ENCODE measurements at places on chromosomes 3 and 15.

GRCh38 chr3:126256251-126256650 is 75.9 kb upstream of the ALDH1L1 start:
- DNase-seq = no peak

DNA sequence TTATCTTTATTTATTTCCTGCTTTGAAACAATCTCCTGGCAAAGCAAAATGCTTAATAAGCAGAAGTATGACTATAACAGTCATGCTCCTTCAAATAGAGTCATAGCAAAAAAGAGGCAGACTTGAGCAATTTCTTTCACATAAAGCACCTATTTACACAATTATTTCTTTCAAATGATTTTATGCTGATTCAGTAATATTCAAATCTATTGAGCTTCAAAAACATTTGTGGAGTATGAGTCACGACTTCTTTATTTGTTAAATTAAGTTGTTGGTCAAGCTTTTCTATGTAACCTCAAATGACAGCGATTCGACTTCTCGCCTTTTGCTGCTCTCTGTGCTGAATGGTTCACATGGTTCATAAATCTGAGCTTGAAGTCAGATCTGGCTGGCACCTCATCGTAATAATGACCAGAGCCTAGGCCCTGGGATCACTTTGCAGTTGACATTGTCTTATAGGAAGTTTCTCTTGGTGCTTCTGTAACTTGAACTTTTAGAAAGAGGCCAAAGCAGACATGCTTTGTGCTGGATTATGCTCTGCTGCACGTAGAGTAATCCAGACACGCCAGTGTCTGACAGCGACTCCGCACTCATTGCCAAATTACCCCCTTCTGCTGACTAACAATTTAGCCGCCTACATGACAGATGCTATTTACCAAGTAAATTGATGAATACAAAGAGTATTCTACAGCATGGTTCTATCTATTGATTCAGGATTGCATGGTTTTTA is 139.0 kb downstream of the MCTP2 start:
- DNase-seq = no peak

GRCh38 chr3:43684944-43685343 is 5.8 kb upstream of the ABHD5 start:
- DNase-seq = no peak

DNA sequence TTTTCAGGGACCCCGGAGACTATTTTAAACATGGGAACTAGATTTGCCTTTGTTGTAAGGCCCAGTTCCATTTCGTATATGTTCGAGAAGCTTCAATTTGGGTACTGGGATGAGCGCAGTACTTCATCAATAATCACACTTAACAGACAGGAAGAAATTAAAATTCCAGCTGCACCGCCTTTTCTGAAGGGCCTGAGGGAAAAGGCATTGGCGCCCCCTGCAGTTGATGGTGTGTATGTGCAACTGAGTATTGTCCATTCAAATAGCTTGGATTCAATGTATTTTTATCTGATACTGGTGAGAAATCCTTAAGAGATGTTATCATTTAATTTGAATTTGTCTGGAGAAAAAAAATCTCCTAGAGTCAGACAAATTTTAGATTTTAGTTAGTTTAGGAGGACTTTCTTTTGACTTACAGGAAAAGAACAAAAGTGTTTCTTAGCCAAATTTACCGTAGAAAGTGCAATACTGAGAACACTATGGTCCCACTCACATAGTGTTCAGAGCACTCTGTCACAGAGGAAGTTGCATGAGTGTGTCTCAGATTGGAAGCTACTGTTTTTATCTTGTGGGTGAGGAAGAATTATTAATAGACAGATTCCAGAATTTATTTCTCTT is 5.4 kb upstream of the ALDH1A2 start:
- DNase-seq = no peak

DNA sequence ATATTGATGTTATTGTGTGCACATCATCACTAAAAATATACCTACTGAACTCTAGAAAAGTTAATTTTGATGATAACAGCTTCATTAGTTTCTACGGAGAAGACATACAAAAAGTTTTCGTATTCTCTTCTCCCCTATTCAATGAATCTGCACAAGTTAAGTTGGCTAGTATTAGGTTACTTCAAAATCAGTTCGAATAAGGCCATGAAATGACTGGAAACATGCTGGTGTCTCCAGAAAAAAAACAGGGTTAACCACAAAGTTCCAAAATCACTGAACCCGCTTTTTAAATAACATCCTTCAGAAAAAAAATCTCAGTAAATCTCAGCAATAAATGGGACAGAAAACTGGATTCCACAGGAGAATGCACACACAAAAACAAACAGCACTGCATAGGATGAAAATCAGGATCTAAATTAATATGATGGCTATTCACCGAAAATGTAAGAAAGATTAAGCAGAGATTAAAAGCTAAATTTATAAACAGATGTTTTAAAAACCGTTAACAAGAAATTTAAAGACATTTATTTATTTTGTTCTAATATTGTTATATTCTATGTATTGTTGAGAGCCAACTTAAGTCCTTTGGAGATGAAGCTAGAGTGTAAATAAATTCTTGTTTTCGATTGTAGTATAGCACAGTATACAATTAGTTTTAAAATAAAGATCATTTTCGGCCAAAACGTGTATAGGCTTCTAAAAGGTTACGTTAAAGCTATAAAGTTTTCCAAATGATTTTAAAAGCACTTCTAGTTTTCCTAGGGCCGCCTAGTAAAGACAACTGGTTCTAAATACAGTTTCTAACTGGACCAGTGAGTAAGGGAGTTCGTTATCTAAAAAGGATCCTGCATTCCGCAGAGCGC is 1.0 kb downstream of the IGSF11 start:
- DNase-seq = no peak

- no peak for DNase-seq
These were observed 50.3 kb upstream of the DPH6 start for GRCh38 chr15:35596285-35596684.

- no peak for DNase-seq
These were observed 112.1 kb upstream of the MRPS22 start for GRCh38 chr3:139231555-139232281.

- no peak for DNase-seq
These were observed 243.5 kb upstream of the MANF start for GRCh38 chr3:51141573-51141972.

DNA sequence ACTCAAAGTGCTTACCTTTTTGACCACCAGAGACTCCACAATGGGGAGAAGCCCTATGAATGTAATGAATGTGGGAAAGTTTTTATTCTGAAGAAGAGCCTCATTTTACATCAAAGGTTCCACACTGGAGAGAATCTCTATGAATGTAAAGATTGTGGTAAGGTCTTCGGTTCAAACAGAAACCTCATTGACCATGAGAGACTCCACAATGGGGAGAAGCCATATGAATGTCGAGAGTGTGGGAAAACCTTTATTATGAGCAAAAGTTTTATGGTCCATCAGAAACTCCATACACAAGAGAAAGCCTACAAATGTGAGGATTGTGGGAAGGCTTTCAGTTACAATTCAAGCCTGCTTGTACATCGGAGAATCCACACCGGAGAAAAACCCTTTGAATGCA is 5.5 kb upstream of the ZNF35 start:
- no peak for DNase-seq

DNA sequence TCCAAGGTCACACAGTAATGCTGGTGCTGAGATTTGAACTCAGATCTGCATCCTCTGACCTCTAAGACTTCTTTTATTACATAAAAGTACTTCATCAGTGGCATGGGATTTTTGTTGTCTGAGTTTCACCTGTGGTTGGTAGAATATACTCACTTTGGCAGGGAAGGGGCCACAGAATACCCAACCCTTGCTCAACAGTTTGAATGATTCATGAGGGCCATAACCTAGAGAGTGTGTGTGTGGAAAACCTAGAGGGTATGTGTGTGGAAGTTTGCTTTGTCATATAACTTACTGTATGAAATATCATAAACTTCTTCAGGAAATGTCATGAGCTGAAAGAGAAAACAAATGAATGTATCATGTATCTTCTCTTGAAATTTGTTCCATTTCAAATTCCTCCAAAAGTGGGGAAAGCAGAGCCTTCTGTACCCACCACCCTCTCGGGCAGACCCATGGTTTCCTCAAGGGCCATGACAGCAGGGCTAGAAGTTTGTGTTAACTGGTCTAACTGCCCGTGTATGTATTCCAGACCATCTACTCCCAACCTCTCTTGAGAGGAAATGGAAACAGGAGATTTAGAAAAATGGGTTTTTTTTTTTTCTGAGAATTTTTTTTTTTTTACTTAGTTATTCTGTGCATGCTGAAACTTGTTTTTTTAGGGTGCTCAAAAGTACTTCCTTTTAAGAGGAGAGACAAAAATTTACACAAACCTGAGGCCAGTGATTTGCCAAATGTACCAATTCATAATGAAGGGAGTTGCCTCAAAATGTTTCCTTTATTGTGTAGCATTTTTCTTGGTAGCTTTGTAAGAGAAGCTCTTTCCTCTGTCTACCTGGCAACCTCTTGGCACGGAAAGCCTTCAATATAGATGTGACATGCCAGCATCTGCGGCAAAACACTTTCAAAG is 127.0 kb downstream of the TPRG1 start:
- no peak for DNase-seq

GRCh38 chr3:109460961-109461360 is 123.6 kb upstream of the DPPA4 start:
- DNase-seq = no peak

DNA sequence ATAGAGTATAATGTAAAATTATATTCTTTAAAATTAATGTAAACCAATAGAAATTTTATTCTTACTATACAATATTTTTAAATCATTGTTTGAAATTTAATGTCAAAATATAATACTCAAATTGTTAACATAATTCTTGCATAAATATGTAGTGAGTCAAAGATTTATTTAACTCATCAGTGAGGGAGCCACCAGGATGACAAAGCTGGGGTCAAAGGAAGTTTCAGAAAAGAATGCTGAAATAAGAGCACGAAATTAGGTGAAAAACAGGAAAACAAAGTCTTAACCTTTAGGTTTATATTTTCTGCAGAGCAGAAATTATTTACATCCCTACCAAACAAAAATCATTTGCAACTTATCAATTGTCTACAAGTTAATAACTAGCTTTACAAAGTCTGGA is 74.1 kb downstream of the DIPK2A start:
- no peak for DNase-seq

DNA sequence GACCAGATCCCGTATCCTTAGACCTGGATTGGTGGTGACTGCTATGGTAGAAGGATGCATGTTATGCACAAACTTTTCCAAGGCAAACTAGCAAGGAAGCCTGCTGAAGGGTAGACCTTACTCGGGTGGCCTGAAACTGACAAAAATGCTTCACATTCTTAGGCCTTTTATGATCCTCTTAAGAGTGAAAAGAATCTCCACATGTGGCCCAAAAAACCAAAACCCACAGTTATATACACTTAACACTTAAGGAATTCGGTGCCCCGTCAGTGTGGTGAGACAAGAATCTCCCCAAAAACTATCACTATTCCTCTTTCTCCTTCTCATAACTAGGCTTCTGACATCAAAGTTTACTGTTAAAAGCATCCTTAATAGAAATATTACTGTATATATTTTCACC is 130.1 kb upstream of the SOX2 start:
- DNase-seq = no peak
